Cardiac fibroblast (primary cell): ENCODE measurements at places on chromosomes 13 and 19.

DNA sequence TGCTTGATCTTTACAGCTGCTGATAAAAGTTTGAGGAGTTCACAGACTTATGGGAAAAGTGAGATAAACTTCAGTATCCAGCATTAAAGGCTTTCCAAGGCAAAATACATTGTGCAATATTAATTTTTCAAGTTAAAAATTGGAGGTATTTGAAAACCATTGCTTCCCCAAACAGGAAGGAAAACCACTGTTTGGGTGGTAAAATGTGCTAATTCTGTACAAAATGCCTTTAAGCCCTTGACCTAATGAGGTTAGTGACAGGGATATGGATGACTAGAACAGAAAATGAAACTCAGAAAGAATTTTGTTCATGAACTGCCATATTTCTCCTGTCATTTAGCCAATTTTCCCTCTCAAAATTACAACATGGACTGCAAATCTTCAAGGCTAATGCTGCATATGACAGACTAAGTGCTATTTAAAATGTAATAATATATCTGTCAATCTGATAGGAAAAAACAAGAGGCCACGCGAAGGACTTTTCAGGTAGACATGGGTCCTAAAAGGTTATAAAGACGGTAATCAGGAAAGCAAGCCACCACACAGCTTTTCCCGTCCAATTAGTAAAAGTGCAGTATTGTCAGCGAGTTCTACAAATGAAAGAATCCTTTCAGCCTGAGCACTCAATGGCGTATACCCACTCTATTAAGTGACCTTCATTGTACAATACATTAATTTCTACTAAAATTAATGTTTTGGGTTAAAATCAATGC, 212.8 kb downstream of the ENOX1 start:
- peak; percentile 28 for DNase-seq

DNA sequence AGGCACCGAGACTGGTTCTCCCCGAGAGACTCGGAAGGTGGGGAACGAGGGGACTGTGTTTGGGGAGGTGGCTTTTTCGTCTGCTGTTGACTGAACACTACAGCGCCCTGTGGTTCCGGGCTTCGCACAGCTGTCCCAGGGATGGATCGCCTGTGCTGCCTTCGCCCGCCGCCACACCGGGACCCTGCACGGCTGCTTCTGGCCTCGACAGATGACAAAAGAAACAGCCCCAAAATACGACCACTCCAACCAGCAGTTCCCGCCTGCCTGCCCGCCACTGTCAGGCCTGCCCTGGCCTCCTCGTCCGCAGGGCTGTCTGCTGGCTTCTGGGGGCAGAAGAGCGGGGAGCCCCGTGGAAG, 13.3 kb upstream of the GNA15 start:
- DNase-seq = no peak

DNA sequence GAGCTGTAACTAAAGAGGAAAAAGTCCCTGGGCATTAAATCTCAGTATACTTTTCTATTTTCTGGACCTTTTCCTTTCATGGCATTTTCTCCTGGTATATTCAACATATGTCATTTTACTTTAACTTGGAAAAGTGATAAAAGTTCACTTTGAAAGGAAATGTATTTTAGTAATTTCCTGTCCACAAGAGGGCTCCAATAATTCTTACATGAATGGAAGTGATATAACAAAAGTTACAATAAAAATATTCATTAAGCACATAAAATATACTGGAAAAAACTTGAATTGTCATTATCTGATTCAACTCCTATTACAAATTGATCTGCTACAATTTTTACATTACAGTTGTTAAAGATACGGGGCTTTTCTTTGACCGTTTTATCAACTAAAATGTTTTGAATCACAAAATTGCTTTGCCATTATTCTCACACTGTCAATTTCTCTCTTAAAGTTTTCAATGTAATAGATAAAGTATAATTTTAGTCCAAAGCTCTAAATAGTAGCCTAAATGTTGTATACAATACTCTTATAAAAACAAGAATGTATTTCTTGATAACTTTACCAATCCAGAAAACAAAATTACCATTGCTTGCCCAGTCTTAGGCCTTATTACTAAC, 4.9 kb downstream of the UBL3 start:
- DNase-seq = peak; percentile 57

DNA sequence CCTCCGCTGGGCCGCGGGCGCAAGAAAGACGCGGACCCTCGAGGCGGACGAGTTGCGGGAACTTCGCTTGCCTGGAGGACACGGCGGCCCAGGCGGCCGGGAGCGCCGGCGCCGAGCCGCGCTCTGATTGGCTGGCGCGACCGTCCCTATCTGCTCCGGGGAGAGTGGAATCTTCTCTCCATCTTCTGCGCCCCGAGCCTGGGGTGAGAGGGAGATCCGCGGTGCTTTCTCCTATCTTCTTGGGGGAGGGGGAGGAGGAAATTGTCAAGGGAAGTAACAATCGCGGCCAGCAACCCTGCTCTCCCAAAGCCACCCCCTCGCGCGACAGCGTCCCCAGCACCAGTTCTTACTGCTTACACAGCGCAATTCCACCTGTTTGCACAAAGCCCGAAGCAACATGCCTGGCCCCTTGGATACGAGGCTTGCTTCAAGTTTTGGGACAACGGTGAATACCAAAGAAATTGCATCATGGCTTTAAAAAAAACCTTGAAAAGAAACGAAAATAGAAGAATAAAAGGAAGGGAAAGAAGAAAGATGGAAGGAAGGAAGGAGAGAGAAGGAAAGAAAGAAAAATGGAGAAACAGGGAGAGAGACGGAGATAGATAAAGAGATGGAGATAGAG, 4.8 kb downstream of the SOX21 start:
- no peak for DNase-seq

GRCh38 chr13:77429320-77430142, 102.6 kb upstream of the MYCBP2 start:
- DNase-seq = no peak

- DNase-seq = no peak
Measured at GRCh38 chr13:32117001-32117400, 85.4 kb downstream of the FRY start.

DNA sequence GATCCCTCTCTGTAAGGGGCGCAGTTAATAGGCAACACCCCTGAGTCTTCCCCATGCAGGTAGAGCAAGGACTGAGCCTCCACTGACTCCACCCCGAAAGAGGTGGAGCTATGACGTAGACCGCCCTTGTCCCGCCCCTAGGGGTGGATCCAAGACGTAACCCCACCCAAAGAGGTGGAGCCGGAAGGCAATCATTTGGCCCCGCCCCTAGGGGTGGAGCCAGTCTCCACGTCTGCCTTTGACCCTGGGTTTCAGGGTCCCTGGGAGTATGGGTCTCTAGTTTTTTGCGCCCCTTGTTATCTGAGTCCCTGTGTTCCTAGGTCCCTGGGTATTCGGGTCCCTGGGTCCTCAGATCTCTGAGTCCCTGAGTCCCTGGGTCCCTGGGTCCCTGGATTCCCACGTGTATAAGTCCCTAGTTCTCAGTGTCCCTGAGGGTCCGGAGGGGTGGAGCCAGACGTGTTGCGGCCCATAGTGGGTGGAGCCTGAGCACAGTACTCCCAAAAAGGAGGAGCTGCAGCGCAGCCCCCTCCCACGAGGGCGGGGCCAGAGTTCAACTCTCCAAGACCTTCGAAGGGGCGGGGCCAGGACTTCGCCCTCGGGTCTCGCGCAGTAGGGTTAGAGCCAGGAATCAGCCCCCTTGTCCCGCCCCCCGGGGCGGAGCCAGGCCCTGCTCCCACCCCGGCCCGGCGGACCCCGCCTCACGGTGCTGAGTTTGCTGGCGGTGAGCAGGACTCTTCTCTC, 5.3 kb downstream of the DENND1C start:
- peak; percentile 48 for DNase-seq

DNA sequence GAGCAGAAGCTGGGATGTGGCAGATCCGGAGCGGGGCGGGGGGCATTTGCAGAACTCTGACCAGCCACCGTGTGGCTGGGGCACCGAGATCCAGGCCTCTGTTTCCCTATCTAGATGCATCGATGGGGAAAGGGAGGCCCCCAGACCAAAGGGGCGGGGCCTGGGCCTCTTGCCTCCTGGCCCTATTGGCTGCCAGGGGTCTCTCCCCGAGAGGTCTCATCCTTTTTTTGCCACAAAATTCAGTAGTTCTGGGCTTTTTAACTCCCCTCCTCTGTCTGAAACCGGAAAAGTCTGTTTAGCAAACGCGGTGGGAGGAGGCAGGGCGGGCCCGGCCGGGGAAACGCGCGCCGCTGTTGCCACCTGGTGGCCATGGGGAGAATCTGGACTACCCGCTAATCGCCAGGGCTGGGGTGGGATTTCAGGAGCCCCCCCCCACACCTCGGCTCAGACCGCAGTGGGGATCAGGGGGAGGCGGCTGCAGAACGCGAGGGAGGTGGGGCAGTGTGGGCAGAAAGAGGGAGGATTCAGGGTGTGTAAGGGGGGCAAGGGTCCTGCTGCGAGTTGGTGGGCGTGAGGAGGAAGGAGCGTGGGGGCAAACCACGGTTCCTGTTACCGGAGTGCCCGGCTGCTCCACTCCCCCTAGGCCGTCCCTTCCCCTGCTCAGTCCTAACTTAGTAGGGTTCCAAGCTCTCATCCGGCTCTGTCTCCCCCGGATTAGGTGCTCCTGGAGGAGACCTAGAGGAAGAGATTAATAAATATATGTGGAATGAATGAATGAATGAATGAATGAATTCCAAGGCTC, 28.3 kb downstream of the IL12RB1 start:
- peak; percentile 83 for DNase-seq
